ENCODE measurements at places on chromosomes 6 and 20.

GRCh38 chr6:46788791-46789190 lies 4.4 kb upstream of the MEP1A start:
- no peak for DNase-seq

DNA sequence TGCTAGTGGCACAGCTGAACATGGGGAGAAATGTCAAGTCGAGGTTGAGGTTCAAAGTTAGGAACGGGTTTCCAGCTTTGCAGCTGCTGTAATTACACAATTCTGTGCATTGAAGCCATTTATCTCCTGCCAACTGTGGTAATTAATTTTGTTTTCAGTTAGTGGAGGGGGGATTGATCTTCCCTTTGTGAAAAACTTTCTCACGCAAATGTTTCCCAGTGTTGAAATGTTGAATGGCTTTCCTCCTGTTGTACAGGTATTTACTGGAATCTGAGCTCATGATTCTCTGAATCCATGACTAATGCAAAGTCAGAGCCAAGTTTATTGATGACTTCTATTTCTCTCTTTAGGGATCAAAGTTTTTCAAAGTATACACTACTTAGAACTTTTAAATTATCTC lies 198.4 kb upstream of the SLC35B3 start:
- DNase-seq: no peak

- DNase-seq: no peak
Observed at GRCh38 chr6:111238464-111239119, 151.3 kb downstream of the SLC16A10 start.

- no peak for DNase-seq
Observed at GRCh38 chr6:18386298-18386976, 713 bp upstream of the RNF144B start.

DNA sequence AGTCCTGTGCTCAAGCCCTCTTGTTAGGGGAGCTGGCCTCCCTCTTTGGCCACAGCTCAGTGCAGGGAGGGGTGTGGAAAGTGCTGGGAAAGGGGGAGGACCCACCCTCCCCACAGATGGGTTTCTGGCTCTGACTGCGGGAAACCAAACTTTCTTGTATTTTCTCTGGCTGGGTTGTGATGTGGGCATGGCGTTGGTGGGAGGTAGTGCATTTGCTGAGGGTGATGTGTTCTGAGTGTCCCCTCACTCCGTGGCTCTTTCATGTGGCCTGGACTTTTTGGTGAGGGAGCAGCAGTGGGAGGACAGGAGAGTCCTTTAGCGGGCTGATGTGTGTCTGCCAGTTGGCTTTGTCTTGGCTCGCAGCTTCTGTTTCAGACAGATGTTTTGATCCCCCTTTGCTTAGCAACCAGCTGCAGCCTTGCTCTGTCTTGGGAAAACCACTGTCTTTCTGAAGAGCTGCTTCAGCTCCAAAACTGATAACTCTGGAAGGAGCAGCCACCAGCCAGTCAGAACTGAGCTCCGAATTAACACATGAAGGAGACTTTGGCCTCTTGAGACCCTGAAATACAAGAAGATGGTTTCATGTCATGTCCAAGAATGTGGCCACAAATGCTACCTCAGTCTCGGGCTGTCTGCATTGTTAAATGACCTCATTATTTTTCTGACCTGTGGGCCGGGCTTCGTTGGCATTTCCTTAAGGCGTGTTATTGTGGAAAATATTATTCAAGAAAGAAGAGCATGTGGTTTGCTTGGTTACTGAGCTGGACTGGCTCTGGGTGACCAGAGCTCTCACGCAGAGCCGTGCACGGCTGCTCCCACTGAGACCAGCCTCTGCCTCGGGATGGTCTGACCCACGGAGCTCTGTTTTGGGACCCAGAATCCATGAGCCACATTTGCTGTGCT lies 21.5 kb downstream of the SYNJ2 start:
- DNase-seq: no peak

DNA sequence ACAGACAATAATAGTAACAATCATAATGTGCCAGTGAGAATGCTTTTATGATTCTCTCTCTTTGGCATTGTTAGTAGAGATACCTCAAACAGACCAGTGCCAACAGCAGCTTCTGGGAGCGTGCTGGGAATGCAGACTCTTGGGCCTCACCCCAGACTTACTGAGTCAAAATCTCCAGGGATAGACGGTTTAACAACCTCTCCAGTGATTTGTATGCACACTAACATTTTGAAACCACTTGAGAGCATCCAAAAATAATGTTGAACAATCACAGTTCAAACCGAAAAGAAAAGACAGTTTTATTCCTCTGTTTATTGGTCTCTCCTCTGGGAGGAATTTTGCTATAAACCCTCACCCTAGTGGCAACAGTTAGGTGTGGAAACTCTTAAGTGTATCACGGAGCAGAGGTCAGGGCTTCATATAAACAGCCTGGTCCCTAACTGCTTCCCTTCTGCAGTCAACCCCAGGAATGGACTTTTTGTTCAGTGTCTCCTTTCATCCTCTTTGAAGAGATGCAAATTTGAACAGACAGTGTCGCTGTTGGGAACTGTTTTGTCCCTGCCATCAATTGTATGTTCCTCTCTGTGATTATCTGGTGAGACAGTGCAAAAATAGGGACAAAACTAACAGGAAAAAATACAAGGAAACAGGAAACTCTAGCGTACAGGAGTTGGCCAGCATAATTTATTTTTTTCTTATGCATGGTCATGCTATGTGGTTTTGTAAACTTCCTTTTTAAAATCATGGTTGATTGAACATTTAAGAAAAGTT lies 162.4 kb upstream of the BTBD3 start:
- DNase-seq: no peak

GRCh38 chr20:18506744-18507143 lies 996 bp upstream of the SEC23B start:
- DNase-seq: no peak

DNA sequence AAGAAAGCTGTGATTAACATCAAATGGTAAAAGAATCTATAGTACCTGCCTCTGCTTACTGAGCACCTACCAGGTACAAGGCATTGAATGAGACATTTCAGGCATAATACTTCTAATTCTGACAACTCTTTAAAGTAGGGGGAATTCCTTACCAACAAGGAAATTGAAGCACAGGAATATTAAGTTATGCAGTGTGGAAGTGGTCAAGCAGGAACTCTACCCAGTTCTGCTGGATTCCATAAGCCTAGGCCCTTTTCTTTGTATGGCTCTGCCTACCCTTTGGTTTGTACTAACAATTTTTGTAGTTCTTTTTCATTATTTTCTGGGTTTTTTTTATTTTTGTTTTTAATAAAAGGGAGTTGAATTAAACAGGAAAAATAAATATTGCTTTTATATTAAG lies 114.5 kb downstream of the MAP3K5 start:
- no peak for DNase-seq

DNA sequence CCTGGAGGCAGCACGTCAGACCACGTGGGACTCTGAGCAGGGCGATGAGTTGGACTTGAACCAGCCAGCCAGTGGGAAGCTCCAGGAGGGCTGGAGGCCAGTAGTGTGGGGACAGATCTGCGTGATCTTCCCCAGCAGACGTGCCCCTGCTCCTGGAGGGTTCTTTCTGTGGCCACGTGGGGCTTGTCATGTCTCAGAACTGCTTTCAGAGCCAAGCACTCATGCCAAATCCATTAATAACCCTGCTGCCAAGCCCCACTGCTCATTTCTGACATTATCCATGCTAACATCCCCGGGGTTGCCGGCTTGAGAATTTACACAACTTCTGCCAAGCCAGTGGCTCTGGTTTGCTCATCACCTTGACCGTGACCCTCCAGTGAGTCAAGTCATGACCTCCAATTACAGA lies 38.3 kb downstream of the SIRPA start:
- DNase-seq: no peak

- DNase-seq: no peak
Observed at GRCh38 chr20:10172998-10173655, 45.5 kb upstream of the SNAP25 start.

- DNase-seq: no peak
Observed at GRCh38 chr6:43915986-43916923, 146.2 kb downstream of the VEGFA start.

All from stimulated activated CD4-positive, alpha-beta T cell treated with anti-CD3 and anti-CD28 coated beads, TNF-alpha, amount 100 ng/mL, for 4 hours (primary cell).